ENCODE measurements at places on chromosomes 5 and 9.

DNA sequence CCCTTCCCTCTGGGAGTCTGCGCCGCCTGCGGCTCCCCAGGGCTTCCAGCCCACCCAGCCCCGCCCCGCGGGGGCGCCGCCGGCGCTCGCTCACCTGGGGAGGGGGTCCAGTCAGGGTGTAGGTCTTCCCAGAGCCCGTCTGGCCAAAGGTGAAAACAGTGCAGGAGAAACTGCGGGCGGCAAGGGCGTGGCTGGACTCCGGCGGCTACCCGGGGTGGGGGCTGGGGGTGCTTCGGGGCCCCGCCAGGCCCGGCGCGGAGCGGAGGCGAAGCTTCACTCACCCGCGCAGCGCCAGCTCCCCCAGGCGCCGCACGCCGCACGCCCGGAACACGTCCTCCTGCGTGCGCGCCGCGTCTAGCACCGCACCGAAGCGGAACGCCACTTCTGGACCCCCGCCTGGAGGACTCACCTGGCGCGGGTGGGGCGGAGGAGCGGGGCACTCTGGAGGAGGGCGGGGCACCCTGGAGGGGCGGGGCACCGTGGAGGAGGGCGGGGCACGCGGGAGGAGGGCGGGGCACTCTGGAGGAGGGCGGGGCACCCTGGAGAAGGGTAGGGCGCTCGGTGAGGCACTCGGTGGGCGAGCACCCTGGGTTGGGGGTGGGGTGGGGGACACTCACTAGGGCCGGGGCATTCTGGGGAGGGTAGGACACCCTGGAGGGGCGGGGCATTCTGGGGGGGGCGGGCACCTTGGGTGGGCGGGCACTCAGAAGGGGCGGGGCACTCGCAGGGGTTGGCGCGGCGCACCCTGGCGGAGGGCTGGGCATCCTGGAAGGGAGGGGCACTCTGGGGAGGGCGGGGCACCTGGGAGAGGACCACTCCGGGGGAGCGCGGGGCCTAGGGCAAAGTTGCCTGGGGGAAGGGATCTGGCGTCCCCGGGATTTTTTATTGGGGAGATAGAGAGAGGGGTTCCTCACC lies 814 bp downstream of the KIF12 start:
- no peak for DNase-seq

DNA sequence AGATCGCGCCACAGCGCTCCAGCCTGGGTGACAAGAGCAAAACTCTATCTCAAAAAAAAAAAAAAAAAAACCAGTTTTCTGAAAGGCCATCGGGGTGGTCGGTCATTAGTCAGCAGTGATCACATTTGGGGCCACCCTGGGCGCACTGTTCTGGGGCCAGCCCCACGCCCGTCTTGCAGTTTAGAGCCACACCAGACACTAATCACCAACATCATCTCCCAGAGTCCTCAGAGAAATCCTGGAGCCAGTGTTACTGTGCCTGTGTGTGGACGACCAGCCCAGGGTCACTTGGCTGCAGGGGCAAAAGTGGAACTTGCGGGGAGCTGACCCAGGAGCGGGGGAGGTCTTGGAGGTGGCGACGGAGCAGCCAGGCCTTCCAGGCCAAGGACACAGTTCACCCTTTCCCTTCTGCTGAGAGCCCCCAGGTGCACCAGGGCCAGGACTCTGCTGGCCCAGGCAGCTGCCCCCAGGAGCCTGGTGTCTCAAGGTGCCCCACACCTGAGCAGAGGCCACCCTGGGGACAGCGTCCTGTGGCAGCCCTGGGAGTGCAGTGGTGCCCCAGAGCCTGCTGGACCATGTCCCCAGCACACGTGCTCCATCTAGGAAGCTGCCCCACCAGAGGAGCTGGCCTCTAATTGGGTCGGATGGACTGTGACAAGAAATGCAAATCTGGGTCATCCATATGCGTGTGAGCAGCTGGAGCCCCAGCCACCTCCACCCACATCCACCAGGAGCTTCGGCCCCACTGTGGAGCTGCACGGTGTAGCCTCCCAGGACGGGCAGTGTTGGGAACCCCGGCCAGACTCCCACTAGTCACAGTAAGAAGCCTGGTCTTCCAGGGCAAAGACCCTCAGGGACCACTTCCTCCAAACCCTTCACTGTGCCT lies 51.1 kb downstream of the NEK6 start:
- no peak for DNase-seq

DNA sequence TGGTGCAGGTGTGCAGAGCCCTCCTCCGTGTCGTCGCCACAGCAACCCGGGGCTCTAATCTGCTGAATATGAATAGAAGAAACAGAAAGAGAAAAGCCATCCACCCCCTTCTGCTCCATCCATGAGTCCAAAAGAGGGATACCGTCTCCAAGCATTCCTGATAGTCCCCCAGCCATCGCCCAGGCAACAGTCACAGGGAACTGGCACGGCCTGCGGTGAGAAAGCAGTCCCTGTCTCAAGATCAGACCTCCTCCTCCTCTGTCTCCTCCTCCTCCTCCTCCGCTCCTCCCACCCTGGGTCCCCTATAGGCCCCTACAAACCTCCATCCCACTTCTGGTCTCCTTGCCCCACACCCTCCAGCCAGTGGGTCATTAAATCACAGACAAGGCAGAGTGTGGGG lies 308.1 kb upstream of the MPDZ start:
- no peak for DNase-seq

- no peak for DNase-seq
Observed at GRCh38 chr9:13100914-13101572, 178.4 kb downstream of the MPDZ start.

DNA sequence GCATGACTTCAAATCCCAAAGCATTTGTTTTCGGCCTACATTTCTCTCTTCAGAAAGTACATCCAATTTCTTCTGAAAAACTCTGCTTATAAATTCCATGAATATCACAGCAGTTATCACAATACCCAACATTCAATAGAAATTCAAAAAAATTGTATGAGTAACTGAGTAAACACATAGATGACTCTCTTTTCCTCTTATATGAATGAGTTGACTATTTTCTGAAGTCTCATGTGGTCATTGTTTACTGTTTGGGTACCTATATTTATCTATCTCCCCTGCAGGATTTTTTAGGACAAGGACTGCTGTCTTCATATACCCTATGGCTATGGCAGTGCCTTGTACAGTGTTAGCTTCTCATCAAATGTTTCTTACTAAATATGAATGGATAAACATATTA lies 157.1 kb downstream of the HTR1A start:
- no peak for DNase-seq

DNA sequence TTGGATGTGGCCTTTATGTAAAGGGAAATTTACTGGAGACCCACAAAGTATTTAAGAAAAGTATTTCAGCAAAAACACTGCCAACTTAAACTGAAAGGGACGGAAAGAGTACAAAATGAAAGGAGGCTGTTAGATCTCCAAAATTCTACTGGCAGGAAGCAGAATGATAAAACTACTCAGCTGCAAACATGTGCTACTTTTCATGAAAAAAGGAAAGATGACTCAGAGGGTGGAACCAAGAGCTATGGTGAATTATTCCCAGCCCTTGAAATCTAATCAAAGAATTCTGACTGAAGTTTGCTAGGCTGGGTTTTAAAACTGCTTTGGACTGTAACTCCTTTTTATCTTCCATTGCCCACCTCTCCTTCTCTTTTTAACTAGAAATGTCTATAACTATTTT lies 58.6 kb upstream of the ZBED3 start:
- DNase-seq, result no peak

DNA sequence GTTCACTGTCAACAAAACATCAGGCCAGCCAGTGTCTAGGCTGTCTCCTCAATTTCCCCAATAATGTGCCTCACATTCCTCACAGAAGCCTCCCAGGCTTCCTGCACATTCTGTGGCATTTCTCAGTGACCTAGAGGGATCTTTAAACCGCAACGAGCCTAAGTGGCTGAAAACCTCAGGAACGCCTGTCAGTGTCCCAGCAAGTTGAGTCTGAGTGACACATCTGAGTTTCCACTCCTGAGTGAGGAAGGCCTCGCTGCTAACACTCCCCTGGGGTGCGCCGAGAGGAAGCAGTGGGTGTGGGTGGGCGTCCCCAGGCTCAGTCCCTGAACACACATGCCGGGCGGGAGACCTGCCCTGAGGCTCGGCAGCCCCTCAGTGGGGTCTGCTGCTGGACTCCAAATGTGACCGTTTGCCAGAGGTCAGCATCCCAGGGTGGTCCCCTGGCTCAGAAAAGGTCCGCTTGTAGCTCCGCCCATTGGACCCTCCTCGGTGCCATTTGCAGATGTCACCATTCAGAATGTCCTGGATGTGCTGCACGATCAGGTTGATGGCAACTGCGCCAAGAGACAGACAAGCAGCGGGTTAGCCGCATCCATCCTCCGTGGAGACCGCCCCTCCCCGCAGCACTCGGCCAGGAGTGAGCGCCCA lies 6.3 kb downstream of the UCK1 start:
- DNase-seq, result no peak

GRCh38 chr5:135051399-135051798 lies 17.4 kb upstream of the PITX1 start:
- DNase-seq, result no peak

DNA sequence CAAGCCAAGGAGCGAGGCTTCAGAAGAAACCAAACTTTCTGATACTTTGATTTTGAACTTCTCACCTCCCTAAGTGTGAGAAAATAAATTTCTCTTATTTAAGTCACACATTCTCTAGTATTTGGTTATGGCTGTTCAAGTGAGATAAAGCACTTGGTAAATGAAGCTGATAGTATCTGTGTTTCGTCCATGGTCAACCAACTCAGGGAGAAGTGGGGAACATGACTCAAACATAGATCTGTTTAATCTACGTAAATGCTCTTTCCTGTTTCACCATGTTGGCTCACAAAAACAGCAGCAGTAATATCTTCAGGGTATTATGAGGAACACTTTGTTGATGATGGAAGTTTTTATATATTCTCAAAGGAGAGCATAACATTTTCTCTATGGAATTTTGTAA lies 2167.2 kb upstream of the C9orf72 start:
- no peak for DNase-seq

GRCh38 chr5:91225848-91226686 lies 157.1 kb downstream of the ARRDC3 start:
- no peak for DNase-seq

- DNase-seq, result no peak
Observed at GRCh38 chr5:173859408-173860159, 28.6 kb upstream of the CPEB4 start.

DNA sequence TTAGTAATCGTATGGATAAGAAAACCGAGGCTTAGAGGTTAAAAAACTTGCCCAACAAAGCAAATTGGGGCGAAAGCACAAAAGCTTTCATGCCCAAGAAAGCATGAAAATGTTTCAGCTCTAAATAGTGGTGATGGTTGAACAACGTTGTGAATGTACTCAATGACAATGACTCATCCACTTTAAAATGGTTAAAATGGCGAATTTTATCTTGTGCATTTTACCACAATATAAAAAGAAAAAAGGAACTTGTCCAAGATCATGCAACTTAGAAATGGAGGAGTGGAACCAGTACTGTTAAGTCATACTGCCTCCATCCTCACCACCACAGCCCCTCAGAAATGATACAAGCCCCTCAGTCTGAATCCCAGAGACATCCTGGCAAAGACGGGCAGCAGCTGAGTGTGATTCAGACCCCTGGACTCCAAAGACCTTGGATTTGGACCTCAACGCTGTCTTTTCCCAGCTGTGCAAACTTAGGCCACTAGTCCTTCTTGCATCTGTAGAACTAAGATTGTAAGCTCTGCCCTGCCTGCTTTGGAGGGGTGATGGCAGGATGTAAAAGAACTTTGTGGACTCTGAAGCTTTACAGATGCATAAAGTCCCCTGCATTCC lies 158.4 kb downstream of the GABBR2 start:
- no peak for DNase-seq

DNA sequence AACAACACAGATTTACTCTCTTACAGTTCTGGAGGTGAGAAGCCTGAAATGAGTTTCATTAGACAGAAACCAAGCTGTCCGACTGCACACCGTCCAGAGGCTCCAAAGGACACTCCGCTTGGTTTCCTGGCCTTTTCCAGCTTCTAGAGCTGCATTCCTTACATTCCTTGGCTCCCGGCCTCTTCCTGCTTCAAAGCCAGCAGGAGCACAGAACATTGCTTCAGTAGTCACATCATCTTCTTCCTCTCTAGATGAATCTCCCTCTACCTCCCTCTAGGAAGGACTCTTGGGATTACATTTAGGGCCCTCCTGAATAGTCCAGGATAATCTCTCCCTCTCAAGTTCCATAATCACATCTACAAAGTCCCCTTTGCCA lies 213.3 kb downstream of the CDK5RAP2 start:
- DNase-seq, result no peak

DNA sequence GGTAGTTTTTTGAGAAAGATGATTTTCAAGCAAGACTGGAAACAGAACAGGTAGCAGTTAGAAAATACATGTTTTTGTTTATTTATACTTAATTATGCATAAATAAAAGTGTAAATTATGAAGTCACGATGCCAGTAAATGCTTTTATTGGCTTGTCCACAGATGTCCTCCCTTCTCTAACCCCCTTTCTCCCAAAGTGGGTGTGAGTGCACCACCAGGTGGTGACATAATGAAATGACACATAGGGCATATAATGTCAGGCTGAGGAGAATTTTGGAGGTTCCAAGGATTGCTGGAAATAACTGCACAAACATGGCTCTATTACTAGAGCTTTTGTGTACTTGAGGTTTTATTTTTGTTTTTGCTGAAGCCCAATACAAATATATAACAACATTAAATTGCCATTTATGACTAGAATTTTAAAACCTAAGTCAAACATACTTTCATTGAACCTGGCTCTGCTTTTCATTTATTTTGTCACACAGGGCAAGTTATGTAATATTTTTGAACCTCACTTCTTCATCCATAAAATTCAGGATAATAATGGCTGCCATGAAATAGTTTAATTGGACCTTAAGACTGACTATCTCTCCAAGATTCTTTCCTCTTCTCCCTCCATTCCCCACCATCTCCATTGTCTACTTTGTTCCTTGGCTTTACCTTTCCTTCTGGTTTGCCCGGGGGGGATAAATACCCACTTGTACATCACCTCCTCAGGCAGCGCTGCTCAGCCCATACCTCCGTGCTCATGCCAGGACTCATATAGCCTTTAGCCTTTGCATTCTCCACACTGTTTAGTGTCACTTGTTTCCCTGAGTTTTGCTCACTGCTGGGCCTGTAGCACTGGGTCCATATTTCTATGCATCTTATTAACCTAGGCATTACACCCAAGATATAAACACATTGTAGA lies 168.8 kb downstream of the PDE4D start:
- no peak for DNase-seq

DNA sequence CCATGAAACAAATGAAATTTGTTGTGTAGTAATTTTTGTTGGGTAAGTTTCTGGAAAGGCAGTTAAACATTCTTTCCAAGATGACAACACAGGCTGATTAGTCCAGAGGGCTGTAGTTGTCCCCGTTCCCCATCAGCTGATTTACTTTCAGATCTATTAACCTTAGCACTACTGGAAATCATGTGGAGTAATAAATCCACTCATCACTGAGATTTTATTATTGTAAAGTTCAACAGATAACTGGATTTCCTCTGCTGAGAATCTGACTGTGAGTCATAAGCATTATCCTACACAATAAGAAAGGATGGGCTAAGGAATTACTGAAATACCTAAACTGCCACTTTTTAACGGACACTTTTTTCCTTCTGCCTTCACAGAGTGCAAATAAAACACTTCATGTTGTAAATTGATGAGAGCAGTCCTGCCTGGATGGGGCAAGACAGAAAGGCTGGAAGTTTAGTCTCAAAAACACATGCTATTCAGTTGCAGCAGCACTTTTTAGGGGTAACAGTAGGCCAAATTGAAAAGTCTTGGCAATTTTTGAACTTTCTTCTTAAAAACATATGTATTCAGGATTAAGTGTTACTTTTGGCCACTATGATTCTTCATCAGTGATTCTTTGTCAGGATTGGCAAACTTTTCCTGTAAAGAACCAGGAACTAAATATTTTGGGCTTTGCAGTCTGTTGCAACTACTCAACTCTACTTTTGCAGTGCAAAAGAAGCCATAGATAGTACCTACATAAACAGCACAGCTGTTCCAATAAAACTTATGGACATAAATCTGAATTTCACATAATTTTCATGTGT lies 7.0 kb downstream of the STOM start:
- no peak for DNase-seq
